Ascending aorta (tissue), 2 donors: ENCODE measurements at places on chromosomes 11 and 22.

DNA sequence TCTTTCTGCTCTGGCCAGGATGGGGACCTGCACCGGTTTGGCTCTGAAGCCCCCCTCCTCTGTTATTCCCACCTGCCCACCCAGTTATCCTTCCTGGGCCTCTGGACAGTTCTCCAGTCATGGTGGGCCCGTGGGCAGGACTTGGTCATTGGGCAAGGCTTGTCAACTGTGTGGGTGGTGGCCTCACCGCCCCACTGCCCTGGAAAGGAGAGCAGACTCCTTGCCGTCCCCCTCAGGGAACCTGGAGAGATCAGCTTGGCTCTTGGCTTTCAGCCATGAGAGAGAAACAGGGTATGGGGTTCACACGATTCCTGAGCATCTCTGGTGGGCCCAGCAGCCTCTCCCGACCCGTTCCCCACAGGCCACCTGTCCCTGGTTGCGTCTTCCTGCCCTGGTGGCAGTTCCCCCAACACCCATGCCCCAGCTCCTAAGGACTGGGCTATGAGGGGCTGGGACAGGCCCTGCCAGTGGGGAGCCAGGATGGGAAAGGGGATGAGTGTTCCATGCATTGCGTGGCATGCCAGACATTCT is 92.3 kb downstream of the MORC2 start:
- H3K27me3 ChIP-seq, result no peaks in the 10 kb centered on the region
- H3K4me1 ChIP-seq, result peaks cover 6% of the 10 kb centered on the region
- H3K27ac ChIP-seq, result no peak overlapping the region
- no peak for DNase-seq
- no peaks in the 10 kb centered on the region for H3K36me3 ChIP-seq
- H3K4me3 ChIP-seq, result no peak overlapping the region

GRCh38 chr11:76365038-76365679 is 15.8 kb downstream of the THAP12 start:
- H3K27ac ChIP-seq, result no peak overlapping the region
- no peaks in the 10 kb centered on the region for H3K36me3 ChIP-seq
- no peak for DNase-seq
- H3K4me3 ChIP-seq, result no peak overlapping the region
- H3K4me1 ChIP-seq, result peaks cover 5% of the 10 kb centered on the region
- no peaks in the 10 kb centered on the region for H3K27me3 ChIP-seq

GRCh38 chr22:22910272-22911240 is 22.9 kb downstream of the IGLL5 start:
- H3K4me1 ChIP-seq, result no peaks in the 10 kb centered on the region
- no peak overlapping the region for H3K4me3 ChIP-seq
- no peak for DNase-seq
- H3K36me3 ChIP-seq, result no peaks in the 10 kb centered on the region
- H3K27ac ChIP-seq, result no peak overlapping the region

GRCh38 chr22:19063581-19064353 is 58.4 kb downstream of the DGCR2 start:
- H3K4me3 ChIP-seq, result no peak overlapping the region
- H3K27me3 ChIP-seq, result no peaks in the 10 kb centered on the region
- no peaks in the 10 kb centered on the region for H3K4me1 ChIP-seq
- no peak overlapping the region for H3K27ac ChIP-seq
- DNase-seq, result no peak
- H3K36me3 ChIP-seq, result peaks cover 88% of the 10 kb centered on the region

DNA sequence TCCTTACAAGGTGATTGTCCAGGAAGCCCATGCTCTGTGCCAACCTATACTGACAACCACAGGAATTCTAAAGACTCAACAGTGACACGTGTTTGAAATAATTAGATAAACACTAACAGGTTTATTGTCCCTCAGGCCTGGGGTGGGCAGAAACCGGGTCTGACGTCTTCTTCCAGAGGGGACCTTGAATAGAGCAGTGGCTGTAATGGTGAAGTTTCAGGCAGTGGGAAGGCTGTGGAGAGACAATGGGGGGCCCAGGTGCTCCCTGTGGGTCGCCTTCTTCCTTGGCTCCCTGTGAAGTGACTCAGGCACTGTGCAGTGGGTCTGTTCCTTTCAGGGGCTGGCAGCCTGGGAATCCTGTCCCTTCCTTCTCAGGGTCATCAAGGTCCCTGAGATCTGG is 54.6 kb downstream of the OTOG start:
- H3K4me3 ChIP-seq, result no peak overlapping the region
- no peak overlapping the region for H3K27ac ChIP-seq
- no peaks in the 10 kb centered on the region for H3K4me1 ChIP-seq

DNA sequence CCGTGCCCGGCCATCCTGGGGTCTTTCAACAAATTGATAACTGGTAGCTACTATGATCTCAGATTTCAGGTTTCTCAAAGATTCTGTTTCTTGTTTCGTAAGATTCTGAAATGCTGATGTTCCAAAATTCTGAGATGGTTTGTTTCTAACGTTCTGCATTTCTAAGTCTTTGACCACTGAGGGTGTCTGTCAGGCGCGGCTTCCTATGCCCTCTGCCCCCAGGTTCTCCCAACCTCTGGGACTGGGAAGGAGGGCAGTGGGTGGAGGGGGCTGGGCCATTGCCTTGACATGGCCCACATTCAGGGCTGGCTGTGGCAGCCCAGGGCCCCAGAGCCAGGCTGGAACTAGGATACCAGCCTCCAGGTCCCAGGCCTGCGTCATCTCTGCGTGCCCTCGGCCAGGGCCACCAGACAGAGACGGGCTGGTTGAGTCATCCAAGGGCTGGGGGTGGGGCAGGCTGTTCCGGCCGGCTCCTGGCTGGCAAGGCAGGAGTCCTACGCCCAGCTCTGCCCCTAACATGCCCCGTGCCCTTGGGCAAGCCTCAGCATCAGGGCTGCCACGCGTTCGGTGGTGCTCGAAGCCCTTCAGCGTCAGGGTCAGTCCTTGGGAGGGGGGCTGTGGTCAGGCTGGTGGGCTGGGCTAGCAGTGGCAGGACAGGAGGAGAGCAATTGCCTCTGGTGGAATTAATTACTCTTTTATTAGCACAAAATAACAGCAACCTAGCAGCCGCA is 5.2 kb downstream of the TMEM134 start:
- H3K27me3 ChIP-seq, result no peaks in the 10 kb centered on the region
- H3K4me3 ChIP-seq, result peak overlapping the region; percentile 60
- H3K36me3 ChIP-seq, result no peaks in the 10 kb centered on the region
- H3K27ac ChIP-seq, result peak overlapping the region; percentile 90
- H3K4me1 ChIP-seq, result peaks cover 5% of the 10 kb centered on the region
- DNase-seq, result peak; percentile 84

- H3K27ac ChIP-seq, result no peak overlapping the region
- no peaks in the 10 kb centered on the region for H3K36me3 ChIP-seq
- no peak for DNase-seq
- H3K4me1 ChIP-seq, result no peaks in the 10 kb centered on the region
- H3K4me3 ChIP-seq, result no peak overlapping the region
- no peaks in the 10 kb centered on the region for H3K27me3 ChIP-seq
These were observed 11.1 kb upstream of the FXYD6 start for GRCh38 chr11:117887431-117888138.

GRCh38 chr11:94750319-94751217 is 17.6 kb upstream of the AMOTL1 start:
- no peaks in the 10 kb centered on the region for H3K36me3 ChIP-seq
- peak overlapping the region; percentile 48 for H3K27ac ChIP-seq
- no peak overlapping the region for H3K4me3 ChIP-seq
- no peak for DNase-seq
- H3K27me3 ChIP-seq, result no peaks in the 10 kb centered on the region

- peaks cover 9% of the 10 kb centered on the region for H3K27me3 ChIP-seq
- no peak overlapping the region for H3K27ac ChIP-seq
- DNase-seq, result no peak
- H3K4me3 ChIP-seq, result no peak overlapping the region
These were observed 29.0 kb upstream of the FGF3 start for GRCh38 chr11:69848201-69848600.

GRCh38 chr11:63489879-63490278 is 1.1 kb downstream of the PLAAT5 start:
- H3K27ac ChIP-seq, result peak overlapping the region; percentile 4
- no peaks in the 10 kb centered on the region for H3K36me3 ChIP-seq
- no peaks in the 10 kb centered on the region for H3K27me3 ChIP-seq
- H3K4me1 ChIP-seq, result no peaks in the 10 kb centered on the region

DNA sequence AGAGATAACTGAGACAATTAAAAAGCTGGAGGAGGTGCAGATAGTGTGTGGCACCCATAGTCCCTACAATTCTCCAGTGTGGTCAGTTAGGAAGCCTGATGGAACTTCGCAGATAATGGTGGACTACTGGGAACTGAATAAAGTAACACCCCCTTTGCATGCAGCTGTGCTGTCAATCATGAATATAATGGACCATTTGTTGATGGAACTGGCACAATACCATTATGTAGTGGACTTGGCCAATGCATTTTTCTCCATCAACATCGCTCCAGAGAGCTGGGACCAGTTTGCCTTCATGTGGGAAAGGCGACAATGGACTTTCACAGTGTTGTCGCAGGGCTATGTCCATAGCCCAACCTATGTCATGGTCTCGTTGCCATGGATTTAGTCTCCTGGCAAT is 324.2 kb downstream of the TMEM135 start:
- H3K4me3 ChIP-seq, result no peak overlapping the region
- no peaks in the 10 kb centered on the region for H3K36me3 ChIP-seq
- DNase-seq, result no peak
- H3K27ac ChIP-seq, result no peak overlapping the region
- H3K27me3 ChIP-seq, result no peaks in the 10 kb centered on the region
- H3K4me1 ChIP-seq, result no peaks in the 10 kb centered on the region

DNA sequence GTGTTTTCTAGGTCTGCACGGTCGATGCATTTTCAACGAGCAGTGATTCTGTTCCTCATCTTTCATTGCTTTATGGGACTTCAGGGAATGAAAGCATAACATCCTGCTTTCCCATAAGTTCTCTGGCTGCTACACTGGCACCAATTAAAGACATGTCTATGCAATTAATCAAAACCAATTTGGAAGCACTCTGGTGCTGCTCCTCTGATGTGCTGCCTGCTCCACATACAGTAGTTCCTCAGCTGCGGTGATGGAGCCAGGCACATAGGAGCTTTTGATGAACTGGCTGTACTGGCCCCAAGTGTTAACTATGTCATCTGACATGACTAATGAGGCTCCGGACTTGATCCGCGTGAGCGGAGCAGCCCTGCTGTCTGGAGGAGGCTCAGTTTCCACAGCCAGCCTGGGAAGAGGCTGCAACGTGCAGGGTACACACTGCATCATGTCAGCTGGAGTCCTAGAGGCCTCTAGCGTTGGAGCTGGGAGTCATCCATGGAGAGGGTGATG is 29.8 kb downstream of the GVQW3 start:
- H3K27me3 ChIP-seq, result no peaks in the 10 kb centered on the region
- no peaks in the 10 kb centered on the region for H3K36me3 ChIP-seq
- DNase-seq, result no peak
- no peak overlapping the region for H3K4me3 ChIP-seq
- H3K27ac ChIP-seq, result no peak overlapping the region

GRCh38 chr11:112097734-112098528 is 11.3 kb downstream of the SDHD start:
- H3K4me1 ChIP-seq, result no peaks in the 10 kb centered on the region
- H3K27me3 ChIP-seq, result no peaks in the 10 kb centered on the region
- peaks cover 12% of the 10 kb centered on the region for H3K36me3 ChIP-seq
- no peak overlapping the region for H3K27ac ChIP-seq

GRCh38 chr11:1122664-1123002 is 35.1 kb upstream of the MUC5AC start:
- H3K27me3 ChIP-seq, result no peaks in the 10 kb centered on the region
- no peaks in the 10 kb centered on the region for H3K4me1 ChIP-seq
- no peaks in the 10 kb centered on the region for H3K36me3 ChIP-seq
- no peak overlapping the region for H3K4me3 ChIP-seq
- no peak overlapping the region for H3K27ac ChIP-seq

- no peak overlapping the region for H3K27ac ChIP-seq
- H3K27me3 ChIP-seq, result no peaks in the 10 kb centered on the region
- no peaks in the 10 kb centered on the region for H3K4me1 ChIP-seq
- H3K4me3 ChIP-seq, result no peak overlapping the region
These were observed 312.7 kb downstream of the SOX6 start for GRCh38 chr11:16043617-16044016.

DNA sequence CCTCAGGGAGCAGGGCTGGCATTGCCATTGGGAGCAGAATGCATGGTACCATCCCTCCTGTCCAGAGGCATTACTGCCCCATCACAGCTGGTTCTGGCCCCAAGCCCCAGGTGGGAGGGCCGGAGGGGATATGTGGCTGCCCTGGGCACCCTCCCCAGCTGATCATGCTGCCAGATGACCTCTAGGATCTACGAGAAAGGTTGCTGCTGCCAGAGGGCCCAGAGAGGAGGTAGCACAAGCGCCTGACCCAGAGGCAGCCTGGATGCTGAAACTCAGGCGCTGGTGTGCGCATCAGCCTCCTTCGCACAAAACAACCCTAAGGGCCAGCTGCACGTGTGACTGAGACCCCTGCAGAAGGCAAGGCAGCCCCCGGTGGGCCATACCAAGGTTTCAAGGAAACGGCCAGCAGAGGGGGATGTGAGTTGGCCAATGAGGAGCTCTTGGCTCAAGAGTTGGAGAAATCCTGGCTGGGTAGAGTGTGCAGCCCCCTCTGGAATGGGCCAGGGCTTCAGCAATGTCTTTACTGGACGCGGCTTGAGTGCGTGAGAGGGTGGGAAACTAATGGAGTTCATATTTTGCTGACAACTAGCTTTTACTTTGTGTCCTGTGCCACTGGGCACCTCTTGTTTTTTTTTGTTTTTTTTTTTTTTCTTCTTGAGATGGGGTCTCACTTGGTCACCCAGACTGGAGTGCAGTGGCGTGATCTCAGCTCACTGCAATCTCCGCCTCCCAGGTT is 88.3 kb upstream of the PARVA start:
- peak; percentile 73 for DNase-seq
- no peaks in the 10 kb centered on the region for H3K27me3 ChIP-seq
- H3K27ac ChIP-seq, result peak overlapping the region; percentile 92
- no peak overlapping the region for H3K4me3 ChIP-seq
- H3K4me1 ChIP-seq, result peaks cover 38% of the 10 kb centered on the region

GRCh38 chr11:1479006-1479677 is 7.4 kb downstream of the MOB2 start:
- peaks cover 50% of the 10 kb centered on the region for H3K36me3 ChIP-seq
- H3K4me1 ChIP-seq, result peaks cover 35% of the 10 kb centered on the region
- no peaks in the 10 kb centered on the region for H3K27me3 ChIP-seq
- no peak overlapping the region for H3K4me3 ChIP-seq
- no peak for DNase-seq

DNA sequence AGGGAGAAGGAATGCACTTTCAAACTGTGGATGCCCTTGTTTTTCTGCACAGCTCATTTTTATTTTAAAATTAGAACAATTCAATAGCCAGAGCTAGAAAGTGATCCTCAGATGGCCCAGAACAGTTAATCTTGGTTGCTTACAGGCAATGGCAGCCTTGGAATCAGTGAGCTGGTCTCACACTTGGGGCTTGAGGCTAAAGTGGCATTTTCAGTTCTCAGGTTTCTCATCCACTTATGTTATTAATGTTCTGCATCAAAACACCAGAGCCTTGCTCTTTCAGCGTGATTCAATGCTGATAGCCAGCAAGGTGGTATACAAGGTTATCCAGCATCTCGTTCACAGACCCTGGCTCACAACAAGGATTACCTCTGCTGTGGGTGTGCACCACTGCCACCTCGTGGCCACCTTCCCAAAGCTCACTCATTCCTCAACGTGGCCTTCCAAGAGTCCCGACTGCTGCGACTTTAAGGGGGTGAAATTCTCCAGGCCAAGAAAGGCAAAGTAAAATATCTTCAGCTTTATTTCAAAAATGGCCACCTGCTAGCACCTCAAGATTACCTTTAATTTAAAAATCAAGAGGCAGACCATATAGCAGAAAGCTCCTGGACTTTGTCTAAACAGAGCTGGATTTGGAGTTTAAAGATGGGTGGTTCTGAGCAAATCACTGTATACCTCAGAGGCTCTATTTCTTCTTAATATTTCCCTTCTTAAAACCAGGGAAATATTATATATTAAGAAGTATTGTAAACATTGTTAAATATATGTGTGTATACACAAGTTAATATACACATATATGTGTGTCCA is 34.2 kb upstream of the FSHB start:
- H3K27ac ChIP-seq, result no peak overlapping the region
- H3K4me1 ChIP-seq, result no peaks in the 10 kb centered on the region
- H3K27me3 ChIP-seq, result no peaks in the 10 kb centered on the region
- no peak for DNase-seq
